ENCODE measurements at places on chromosomes 13 and 19. TPM values are rescaled to one million over a fixed set of nuclear protein-coding genes. Genes with fewer than 3 reads are reported as not detected.

Gene PALM3
- total RNA-seq, result 0.54 TPM

Gene SH2D3A
- total RNA-seq, result 2.2 TPM

Gene FFAR3
- total RNA-seq, result not detected

DNA sequence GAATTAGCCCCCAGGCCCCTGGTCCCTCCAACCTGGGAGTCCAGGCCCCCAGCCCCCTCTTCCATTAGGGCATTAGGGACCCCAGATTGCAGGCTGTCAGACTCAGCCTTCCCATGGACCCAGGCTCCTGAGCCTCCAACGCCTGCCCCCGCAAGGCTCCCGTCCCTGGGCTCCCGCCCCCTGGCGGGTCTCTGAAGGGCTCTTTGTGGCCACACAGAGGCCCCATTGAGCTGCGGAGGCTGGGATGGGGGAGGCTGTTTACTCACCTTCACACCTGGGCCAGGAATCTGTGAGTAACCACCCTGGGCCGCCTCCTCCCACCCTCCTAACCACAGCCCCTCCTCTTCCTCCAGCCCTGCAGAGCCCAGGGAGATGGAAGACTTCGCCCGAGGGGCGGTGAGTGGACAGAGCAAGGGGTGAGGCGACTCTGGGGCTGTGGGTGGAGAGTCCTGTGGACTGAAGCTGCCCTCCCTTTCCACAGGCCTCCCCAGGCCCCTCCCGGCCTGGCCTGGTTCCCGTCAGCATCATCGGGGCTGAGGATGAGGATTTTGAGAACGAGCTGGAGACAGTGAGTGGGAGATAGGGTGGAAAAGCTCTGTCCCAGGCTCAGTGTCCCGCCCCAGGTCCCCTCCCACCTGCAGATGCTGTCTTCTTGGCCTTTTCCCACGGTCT is 4.9 kb downstream of the ARHGEF1 start:
- H3K27me3 ChIP-seq, result no peaks in the 10 kb centered on the region
- peak overlapping the region; percentile 34 for H3K27ac ChIP-seq
- DNase-seq, result no peak
- H3K36me3 ChIP-seq, result no peaks in the 10 kb centered on the region

DNA sequence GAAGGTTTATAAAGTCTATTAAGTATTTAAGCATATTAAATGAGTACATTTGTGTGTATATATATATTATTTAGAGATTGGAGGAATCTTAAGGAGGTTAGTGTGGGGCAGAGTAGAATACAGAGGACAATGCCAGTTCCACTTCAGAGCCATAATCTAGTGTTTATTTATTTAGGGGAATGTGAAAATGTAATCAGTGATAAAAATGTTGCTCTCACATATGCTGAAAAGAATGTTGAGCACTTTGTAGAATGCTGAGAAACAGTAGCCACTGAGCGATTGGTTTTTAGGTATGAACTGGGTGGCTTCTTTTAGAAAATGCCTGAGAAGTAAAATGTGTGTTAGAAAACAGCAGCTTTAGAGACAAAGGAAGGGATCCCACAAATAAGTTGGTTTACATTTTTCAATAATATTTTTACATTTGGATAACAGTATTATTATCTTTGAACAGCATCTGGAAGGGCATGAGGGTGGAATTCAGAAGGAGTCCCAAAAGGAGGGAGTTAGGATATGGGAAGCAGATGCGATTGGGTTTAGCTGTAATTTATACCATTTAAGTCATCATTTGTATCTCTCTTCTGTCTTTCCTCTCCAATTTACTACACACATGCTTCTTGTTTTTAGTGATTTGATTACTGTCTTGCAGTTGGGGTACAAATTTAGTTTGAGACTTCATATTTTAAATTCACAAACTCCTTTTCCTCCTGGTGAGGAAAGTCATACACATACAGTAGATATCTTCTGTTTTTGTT is 68.6 kb downstream of the NDFIP2 start:
- DNase-seq, result no peak
- H3K4me3 ChIP-seq, result no peak overlapping the region
- H3K36me3 ChIP-seq, result no peaks in the 10 kb centered on the region
- H3K27me3 ChIP-seq, result no peaks in the 10 kb centered on the region

DNA sequence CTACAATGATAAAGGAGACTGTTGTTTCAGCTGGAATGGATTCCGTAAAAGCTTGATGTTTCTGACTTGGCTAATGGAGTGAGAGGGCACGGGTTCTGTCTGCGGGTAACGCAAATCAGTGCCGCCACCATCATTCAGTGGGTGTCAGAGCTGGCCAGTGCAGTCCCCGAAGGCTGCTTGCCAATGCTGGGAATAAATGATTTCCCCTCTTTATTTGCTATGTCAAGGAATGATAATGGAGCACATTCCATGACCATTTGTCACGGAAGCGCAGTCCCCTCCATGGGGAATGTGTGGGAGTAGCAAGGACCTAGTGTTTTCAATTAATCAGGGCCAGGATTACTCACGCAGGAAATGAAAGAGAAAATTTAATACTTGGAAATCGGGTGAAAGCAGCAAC is 899.3 kb downstream of the UQCRFS1 start:
- no peaks in the 10 kb centered on the region for H3K36me3 ChIP-seq
- DNase-seq, result no peak
- no peaks in the 10 kb centered on the region for H3K27me3 ChIP-seq
- H3K27ac ChIP-seq, result no peak overlapping the region
- no peaks in the 10 kb centered on the region for H3K4me1 ChIP-seq

DNA sequence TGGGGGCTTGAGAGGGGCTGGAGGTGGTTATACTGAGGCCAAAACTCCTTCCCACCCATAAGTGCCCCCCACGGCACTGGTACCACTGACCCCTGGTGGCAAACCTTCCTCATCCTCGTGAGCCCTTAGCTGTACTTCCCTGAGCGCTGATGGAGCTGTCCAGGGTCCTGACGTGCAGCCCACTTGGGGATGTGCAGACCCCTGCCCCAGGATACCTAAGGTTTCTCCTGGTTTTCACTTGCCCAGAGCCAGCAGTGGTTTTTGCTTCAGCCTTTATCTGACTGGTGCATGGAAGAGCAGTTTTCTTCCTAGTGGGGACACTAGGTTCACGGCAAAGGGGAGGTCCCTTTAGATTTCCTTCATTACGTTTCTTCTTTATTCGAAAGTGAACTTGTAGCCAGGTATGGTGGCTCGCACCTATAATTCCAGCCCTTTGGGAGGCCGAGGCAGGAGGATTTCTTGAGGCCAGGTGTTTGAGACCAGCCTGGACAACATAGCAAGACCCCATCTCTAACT is 28.7 kb upstream of the KCTD15 start:
- no peak overlapping the region for H3K4me3 ChIP-seq
- H3K36me3 ChIP-seq, result no peaks in the 10 kb centered on the region
- no peak overlapping the region for H3K27ac ChIP-seq
- peaks cover 13% of the 10 kb centered on the region for H3K27me3 ChIP-seq

Gene NKG7
- 0.23 TPM for total RNA-seq

DNA sequence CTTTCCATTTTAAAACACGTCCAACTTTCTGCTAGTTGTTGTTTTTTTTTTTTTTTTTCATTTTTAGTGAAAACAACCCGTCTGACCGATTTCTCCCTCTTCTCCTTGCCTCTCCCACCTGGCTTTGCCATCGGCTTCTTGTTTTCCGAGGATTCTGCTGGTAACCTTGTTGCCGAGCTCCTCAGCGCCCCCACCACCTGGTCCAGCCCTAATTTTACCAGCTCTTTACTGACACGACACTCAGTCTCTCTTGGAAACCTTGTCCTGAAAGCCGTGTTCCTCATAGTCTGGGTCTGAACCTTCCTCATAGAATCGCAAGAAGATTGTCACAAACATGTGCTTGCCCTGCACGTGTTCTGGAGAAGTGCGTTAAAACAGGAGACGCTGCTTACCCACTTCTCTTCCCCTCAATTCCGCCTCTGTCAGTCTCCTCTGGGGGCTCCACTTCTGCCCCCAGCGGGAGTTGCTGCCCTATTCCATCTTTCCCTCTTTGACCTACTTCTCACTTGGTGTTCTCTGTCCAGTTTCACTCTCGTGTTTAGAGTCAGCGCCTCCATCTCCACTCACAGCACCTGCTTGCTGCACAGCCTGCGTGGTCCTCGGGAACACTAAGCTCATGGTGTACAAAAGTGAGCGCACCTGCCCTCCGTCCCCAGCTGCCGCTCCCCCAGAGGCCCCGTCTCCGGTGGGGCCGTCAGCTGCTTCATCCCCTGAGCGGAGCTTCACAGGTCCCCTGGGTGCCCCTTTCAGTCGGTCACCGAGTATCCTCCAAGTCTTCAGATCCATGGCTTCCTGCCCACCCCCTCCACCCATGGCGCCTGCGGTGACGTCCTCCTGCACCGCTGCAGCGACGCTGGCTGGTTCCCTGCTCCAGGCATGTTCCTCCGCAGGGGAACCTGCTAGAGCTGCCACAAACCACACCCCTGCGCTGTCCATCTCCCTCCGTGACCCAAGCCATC is 65.1 kb downstream of the TM9SF2 start:
- no peaks in the 10 kb centered on the region for H3K4me1 ChIP-seq
- DNase-seq, result no peak
- no peak overlapping the region for H3K4me3 ChIP-seq
- no peak overlapping the region for H3K27ac ChIP-seq
- H3K27me3 ChIP-seq, result no peaks in the 10 kb centered on the region

DNA sequence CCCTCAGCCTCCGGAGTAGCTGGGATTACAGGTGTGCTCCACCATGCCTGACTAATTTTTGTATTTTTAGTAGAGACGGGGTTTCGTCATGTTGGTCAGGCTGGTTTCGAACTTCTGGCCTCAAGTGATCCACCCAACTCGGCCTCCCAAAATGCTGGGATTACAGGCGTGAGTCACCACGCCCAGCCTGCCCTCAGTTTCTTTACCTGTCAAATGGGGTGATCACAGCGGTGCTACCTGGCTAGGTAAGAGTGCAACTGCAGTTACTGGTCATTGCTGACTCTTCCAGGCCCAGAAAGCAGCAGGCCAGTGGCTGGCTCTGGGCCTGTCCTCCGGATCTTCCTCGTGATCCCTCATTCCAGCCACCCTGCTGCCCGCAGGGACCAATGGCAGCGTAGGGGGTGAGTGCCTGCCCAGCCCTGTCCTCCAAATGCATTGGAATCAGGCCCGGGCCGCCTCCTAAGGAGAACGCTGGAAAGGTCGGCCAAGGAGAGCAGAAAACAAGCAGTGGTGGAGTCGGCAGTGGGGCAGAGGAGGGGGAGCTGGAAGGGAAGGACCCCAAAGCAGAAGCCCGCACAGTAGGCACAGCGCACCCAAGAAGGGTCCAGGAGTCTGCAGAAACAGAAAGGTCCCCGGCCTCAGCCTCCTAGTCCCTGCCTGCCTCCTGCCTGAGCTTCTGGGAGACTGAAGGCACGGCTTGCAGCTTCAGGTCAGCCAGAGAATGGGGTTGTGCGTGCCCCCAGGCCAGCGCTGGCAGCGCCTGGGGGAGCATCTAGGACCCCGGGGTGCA is 1.8 kb upstream of the SLC27A1 start:
- peak overlapping the region; percentile 77 for H3K4me3 ChIP-seq
- peaks cover 6% of the 10 kb centered on the region for H3K4me1 ChIP-seq
- DNase-seq, result no peak
- no peaks in the 10 kb centered on the region for H3K36me3 ChIP-seq

DNA sequence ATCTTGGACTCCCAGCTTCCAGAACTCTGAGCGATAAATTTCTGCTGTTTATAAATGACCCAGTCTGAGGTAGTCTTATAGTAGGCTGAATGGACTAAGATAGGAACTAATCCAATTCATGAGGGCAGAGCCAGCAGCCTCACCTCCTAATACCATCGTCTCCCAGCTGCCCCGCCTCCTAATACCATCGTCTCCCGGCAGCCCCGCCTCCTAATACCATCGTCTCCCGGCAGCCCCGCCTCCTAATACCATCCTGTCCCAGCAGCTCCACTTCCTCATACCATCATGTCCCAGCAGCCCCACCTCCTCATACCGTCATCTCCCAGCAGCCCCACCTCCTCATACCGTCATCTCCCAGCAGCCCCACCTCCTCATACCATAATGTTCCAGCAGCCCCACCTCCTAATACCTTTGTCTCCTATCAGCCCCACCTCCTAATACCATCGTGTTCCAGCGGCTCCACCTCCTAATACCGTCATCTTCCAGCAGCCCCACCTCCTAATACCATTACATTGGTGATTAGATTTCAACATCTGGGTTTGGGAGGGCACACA is 2.4 kb upstream of the ARGLU1 start:
- DNase-seq, result no peak
- H3K4me1 ChIP-seq, result peaks cover 7% of the 10 kb centered on the region
- no peaks in the 10 kb centered on the region for H3K27me3 ChIP-seq
- H3K4me3 ChIP-seq, result no peak overlapping the region
- H3K36me3 ChIP-seq, result no peaks in the 10 kb centered on the region
- H3K27ac ChIP-seq, result no peak overlapping the region

Gene ATP7B
- 19.6 TPM for total RNA-seq

DNA sequence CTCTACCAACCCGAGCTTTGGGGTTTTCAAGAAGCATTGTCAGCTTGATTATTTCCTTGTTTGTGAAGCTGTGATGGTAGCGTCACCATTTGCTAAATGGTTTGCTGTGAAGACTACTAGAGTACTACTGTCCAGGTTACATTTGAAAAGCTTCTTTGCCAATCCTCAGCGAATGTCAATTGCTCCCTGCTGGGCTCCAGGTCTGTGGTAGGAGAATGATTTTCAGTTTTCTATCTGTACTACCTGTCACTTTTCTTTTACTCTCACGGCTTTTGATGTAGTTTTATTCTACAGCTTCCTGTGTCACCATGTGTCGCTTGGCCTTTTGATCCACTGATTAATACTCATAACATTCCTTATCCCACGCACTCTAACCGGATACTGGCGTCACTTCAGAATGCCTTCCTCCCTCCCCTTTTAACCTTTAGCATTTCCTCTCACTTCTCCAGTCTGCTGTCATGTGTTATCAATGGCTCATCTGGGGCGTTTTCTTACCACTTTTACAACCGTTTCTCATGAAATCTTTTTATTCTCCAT is 7.5 kb upstream of the GPR183 start:
- H3K36me3 ChIP-seq, result no peaks in the 10 kb centered on the region
- H3K27me3 ChIP-seq, result no peaks in the 10 kb centered on the region
- no peak for DNase-seq

DNA sequence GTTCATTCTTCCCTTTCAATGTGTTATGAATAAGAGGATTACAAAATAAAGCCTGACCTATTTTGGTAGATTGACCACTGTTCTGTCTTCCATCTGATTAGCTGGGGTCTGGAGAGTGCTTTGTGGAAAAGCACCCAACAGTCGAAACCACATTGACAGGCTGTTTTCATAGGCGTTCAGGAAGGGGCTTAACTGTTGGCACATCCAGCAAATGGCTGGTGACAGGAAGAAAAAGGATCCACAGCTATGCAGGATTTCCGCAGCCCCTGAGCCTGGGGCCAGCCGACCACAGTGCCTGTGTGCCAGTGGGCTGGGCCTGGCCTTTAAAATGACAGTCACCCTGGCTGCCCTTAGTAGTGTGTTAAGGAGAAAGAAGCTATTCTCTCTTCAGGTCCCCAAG is 113.3 kb downstream of the SIPA1L3 start:
- no peak overlapping the region for H3K4me3 ChIP-seq
- H3K4me1 ChIP-seq, result no peaks in the 10 kb centered on the region
- DNase-seq, result no peak

Gene STXBP2
- total RNA-seq, result 102 TPM

- H3K4me1 ChIP-seq, result no peaks in the 10 kb centered on the region
- H3K4me3 ChIP-seq, result no peak overlapping the region
- no peaks in the 10 kb centered on the region for H3K36me3 ChIP-seq
- no peak for DNase-seq
Observed at GRCh38 chr13:20945952-20946383, 43.4 kb upstream of the XPO4 start.

- H3K27ac ChIP-seq, result no peak overlapping the region
- no peaks in the 10 kb centered on the region for H3K36me3 ChIP-seq
- H3K4me3 ChIP-seq, result no peak overlapping the region
Observed at GRCh38 chr19:31139871-31140505, 209.2 kb downstream of the TSHZ3 start.
